ENCODE measurements at places on chromosomes 3 and 15.

DNA sequence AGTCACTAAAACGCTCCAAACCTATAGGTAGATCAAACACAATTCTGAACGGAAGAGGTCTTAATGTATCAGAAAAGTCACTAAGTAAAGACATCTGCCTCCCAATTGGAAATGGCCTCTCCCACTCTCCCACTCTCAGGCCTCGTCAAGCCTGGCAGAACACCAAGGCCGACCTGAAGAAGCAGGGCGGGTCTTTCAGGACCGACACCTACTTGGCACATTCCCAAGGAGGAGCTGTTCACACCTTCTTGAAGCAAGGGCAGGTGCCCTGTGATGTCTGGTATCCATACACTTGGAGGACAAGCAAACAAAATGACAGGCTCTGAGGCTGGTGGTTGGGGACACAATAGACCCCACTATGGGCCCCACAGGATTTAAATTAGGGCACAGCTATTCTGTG lies 30.0 kb downstream of the XXYLT1 start:
- no peak for DNase-seq

DNA sequence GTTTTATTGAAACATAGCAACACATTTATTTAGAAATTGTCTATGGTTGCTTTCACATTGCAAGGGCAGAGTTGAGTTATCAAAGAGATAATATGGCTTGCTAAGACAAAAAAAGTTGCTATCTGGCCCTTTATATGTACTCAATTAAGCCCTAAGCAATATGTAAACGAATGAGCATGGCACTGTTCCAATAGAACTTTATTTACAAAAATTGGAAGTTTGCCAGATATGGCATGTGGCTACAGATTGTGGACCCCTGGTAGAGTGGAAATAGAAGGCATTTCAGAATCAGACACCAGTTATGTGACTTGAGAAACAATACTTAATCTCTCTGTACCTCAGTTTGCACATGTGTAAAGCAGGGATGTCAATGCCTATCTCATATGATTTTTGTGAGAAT lies 515.6 kb upstream of the SGO1 start:
- no peak for DNase-seq

DNA sequence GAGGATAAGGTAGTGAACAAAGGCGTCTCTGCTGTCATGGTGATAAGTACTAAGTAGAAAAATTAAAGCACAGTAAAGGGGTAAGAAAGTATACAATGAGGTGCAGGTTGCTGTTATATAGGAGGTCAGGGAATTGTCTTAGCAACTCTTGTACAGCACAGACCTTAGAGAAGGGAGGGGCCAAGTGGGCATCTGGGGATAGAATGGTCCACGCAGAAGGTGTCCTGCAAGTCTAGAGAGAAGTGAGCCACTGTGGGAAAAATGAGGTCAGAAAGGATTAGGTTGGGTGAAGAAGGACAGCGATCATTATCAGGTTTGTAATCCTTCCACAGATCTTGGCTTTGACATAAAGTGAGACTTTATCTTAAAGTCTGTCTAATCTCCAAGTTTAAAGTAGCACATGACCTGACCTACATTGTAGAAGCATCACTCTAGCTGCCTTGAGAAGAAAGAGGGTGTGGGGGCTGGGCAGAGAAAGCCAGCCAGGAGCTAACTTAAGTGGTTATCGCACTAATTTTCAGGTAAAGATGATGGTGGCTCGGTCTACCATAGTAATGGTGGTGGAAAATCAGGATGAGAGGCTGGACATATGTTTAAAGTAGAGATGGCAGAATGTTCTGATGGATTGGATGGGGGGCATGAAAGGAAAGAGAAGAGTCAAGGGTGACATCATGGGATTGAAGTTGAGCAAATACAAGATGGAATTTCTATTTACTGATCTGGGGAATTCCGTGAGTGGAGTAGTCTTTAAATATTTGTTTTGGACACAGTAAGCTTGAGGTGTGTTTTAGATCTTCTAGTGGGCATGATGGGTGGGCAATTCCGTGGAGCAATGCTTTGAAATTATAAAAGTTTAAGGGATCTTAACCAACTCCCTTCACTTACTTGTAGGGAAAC lies 919.2 kb downstream of the ROBO1 start:
- DNase-seq: no peak

GRCh38 chr3:130950641-130951040 lies 56.8 kb downstream of the ATP2C1 start:
- DNase-seq: peak; percentile 80

GRCh38 chr3:125179884-125180240 lies 32.7 kb downstream of the SLC12A8 start:
- DNase-seq: no peak

GRCh38 chr3:127174284-127174683 lies 18.6 kb upstream of the PRR23E start:
- DNase-seq: no peak

All from fibroblast of skin of back (primary cell).